Dorsolateral prefrontal cortex (tissue), 122 donors: ENCODE measurements at places on chromosomes 6 and 20.

DNA sequence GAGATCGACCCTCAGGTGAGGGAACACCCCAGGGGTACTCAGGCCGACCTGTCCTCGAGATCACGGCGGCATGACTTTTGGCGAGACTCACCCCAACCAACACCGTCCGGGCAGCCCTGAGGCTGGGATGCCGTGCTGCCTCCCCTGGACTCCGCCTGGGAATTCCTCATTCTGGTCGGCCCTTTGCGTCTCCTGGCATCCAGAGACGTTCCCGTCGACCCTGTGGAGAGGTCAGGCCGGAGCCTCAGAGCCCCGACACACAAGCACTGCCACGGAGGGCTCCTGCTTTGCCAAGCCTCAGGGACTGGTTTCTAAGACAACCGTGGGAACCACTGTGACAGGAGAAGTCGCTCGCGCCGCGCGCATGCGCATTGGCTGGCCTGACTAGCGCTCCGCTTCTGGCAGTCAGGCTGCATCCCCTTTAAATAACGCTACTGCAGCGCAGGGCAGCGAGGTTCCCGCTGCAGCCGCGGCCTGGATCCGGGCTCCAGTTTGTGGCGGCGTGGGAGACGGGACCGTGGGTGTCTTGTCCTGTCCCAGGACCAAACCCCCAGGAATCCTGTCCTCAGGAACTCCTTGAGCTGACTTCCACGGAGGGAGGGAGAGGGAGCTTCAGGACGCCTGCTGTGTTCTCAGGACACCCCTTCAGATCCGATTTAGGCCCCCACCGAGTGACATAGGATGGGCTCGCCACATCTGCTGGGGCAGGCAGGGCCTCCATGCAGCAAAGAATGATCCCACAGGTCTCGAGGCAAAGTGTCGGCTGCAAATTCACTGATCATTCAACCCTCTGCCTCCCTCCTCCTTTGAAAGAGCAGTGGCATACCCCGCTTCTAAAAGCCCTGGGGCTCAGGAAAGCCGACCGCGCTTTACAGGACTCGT lies 163.2 kb upstream of the ZNF337 start:
- DNase-seq, result peak; percentile 90

GRCh38 chr6:10854922-10855632 lies 16.7 kb upstream of the MAK start:
- DNase-seq, result no peak

- no peak for DNase-seq
Measured at GRCh38 chr6:10621847-10622246, 72.6 kb downstream of the C6orf52 start.

GRCh38 chr6:146113084-146113623 lies 84.3 kb downstream of the GRM1 start:
- DNase-seq, result no peak

DNA sequence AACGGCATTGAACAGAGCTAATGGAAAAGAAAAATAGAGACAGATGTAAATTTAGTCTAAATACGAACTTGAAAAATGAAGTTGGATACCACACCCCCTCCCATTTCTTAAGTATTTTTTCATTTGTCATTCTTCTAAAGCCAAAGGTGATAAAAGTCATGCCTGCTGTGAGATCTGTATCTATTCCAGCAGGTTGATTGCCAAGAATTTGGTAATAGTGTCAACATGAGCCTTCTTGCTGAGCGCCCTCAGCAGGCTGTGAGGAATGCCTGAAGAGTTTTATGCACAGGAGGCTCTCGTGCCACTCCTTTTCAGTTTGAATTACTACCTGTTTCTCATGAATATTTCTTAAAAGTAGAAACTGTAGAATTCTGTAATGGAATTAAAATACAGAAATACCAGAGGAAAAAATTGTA lies 165.4 kb downstream of the QKI start:
- no peak for DNase-seq

- no peak for DNase-seq
Measured at GRCh38 chr6:24455061-24455460, 34.3 kb downstream of the GPLD1 start.

DNA sequence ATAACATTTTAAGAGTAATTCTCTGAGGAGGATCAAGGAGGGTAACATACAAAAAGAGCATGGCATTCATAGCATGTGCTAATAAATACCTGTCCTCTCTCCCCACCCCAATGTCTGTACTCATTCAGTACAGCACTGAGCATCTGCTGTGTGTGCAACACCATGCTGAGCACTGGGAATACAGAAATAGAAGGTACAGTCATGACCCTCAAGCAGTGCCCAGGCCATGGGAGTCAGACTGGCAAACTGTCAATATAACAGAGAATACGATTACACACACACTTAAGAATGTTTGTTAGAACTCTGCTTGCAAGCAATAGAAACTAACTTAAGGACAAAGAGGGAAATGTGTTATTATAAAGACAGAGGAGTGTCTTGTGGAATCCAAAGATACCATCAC lies 24.7 kb upstream of the ZFAND3 start:
- no peak for DNase-seq
